ENCODE measurements at places on chromosomes 5 and 9. TPM values are rescaled to one million over a fixed set of nuclear protein-coding genes. Genes with fewer than 3 reads are reported as not detected.
A peak's percentile ranks its signal among the peaks of the same experiment; 100 is the strongest.

The TMOD1 gene
- total RNA-seq: 3.8 TPM

The ANKRA2 gene
- total RNA-seq: 37.9 TPM

The MYMK gene
- not detected for total RNA-seq

The TAS2R1 gene
- not detected for total RNA-seq

The WDR38 gene
- not detected for total RNA-seq

The CDH9 gene
- not detected for total RNA-seq

The WDR36 gene
- total RNA-seq: 42.4 TPM

The SLC36A2 gene
- total RNA-seq: not detected

The GABRA6 gene
- total RNA-seq: not detected

The MLLT3 gene
- 40.0 TPM for total RNA-seq

The SLC25A2 gene
- 0.46 TPM for total RNA-seq

The SH3GL2 gene
- not detected for total RNA-seq

The AGXT2 gene
- not detected for total RNA-seq

The IL4 gene
- 1.2 TPM for total RNA-seq

The PDE8B gene
- total RNA-seq: 0.36 TPM

GRCh38 chr5:96220610-96221390 lies 212.2 kb downstream of the PCSK1 start:
- DNase-seq: peak; percentile 52

GRCh38 chr5:126138281-126138931 lies 284.8 kb upstream of the GRAMD2B start:
- no peak for DNase-seq

DNA sequence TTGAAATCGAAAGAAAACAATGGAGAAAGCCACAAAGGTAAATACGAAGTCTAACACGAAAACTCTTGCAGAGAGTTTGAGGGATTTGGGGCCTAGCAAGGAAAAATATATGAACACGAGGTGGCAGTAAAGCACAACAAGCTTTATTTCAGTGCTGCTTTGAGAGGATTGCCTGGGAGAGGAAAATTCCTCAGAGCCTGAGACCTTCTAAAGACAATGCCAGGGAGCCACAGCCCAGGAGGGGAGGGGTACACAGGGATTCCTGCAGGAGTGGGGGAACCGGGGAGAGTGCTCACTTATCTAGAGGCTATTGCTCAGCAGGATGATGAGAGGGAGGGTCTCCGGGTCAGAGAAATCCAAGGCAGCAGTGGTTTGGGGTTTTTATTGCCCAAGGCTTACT lies 134.9 kb upstream of the ADCY2 start:
- no peak for DNase-seq

DNA sequence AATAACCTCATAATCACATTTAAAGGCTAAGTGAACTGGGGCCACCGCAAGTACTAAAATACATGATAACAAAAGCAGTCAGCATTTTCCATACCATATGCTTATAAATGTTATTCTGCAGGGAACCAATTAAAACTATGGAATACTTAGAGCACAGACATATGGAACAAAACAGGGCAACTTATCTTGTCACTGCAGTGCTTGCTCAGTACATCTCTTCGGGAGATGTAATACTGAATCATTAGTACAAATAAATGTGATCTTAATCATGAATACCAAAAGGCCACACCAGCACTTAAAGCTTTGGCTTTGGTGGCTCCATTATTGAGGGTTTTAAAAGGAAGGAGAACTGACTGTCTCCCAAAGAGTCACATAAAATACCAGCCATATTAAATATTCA lies 32.1 kb downstream of the PRUNE2 start:
- DNase-seq: no peak

DNA sequence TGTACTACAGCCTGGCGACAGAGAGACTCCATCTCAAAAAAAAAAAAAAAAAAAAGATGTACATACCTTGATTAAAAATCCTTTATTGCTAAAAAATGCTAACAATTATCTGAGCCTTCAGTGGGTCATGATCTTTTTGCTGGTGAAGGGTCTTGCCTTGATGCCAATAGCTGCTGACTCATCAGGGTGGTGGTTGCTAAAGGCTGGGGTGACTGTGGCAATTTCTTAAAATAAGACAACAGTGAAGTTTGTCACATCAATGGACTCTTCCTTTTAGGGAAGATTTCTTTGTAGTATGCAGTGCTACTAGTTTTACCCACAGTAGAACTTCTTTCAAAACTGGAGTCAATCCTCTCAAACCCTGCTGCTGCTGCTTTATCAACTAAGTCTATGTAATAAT lies 33.9 kb upstream of the OTULINL start:
- DNase-seq: no peak

DNA sequence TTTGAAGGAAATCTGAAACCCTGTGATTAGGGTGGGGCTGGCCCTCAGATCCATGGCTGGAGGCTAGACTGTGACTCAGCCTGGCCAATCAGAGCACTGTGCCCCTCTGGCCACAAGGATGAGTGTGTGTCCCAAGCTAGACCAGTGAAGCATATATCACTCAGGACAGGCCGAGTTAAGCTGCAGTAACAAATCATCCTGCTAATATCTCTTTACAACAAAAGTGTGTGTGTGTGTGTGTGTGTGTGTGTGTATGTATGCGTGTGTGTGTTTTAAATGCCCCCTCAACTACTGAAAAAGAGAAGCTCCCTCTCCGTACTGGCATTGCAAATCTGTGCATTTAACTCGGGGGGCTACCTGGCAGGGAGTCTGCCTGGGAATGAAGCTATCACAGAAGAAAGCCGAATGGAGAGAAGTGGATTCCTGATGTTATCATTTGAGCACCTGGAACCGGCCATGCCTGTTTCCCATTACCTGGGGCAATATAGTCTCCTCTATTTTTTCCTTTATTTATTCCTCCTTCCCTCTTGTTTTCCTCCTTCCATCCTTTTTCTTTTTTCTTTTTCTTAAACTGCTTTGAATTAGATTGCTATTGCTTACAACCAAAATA lies 25.6 kb downstream of the STC2 start:
- DNase-seq: no peak

DNA sequence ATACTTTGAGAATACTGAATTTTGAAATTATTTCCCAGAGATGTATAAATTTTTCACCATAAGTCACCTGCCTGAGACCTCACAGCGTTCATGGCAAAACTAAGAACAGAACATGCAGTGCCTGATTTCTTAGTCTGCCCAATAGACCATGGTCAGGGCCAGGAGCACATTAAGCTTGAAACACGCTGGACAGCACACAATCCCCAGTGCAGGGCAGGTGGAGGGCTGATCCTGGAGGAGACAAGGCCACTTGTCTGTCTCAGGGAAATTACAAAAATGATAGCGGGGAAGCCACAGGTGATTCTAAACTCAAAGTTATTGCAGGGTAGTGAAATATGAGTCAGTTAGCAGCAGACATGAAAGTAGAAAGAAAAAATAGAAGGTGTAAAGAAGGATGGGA lies 18.6 kb upstream of the ENC1 start:
- DNase-seq: no peak

- DNase-seq: no peak
Observed at GRCh38 chr5:116626272-116626723, 51.7 kb upstream of the SEMA6A start.

GRCh38 chr5:103505581-103506305 lies 56.8 kb downstream of the NUDT12 start:
- no peak for DNase-seq

GRCh38 chr5:107129051-107129450 lies 541.7 kb downstream of the EFNA5 start:
- no peak for DNase-seq

GRCh38 chr9:110255463-110256379 lies 586 bp downstream of the TXN start:
- DNase-seq: peak; percentile 71

DNA sequence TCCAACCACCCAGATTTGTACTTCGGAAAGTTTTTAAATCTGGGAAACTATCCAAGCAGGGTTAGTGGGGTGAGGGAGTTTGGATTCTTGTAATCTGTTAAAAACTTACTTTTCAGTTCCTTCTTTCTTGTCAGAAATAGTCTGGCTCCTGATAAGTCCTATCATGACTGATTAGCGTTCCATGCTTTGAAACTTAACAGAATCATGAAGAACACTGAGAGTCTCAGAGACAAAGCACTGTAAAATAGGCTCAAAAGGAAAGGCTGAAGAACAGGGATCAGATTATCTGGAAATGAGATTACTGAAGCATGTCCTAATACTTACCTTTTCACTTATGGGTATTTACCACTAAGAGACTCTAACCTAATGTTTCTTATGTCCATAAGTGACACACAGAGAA lies 242.5 kb downstream of the ARRDC3 start:
- DNase-seq: no peak

GRCh38 chr9:123048748-123049147 lies 15.3 kb downstream of the GPR21 start:
- no peak for DNase-seq

GRCh38 chr5:74948031-74948546 lies 81.9 kb upstream of the FAM169A start:
- DNase-seq: no peak

DNA sequence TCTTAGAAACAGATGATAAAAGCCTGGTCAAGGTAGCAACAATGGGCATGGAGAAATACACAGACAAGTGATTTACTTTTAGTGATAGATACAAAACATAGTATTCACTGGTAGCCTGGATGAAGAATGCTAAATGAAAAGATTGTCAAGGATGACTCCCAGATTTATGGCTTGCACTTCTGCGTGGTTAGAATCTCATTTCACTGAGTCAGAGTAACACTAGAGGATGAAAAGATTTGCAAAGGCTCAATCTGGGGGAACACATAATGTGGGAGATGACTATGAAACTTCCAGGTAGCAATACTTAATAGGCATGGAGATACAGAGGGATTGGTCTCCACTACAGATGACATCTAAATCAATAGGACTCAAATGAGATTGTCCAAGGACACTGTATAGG lies 38.4 kb downstream of the AGTPBP1 start:
- no peak for DNase-seq

DNA sequence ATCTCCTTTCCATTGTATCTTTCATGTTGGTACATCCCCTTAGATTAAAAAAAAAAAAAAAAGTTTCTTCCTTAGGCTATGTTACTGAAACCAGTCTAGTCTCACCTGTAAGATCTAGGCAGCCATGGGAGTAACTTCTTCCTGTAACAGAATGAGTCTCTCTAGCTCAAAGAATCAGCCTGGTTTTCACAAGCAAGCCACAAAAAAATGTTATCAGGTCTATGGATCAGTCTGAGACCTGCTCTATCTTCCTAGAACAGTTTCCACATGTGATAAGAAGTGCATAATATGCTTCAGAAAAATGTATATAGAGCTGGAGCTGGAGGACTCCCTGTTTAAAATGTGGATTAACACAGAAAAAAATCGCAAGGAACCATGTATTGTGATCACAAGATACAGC lies 53.8 kb downstream of the ARRDC3 start:
- DNase-seq: no peak

DNA sequence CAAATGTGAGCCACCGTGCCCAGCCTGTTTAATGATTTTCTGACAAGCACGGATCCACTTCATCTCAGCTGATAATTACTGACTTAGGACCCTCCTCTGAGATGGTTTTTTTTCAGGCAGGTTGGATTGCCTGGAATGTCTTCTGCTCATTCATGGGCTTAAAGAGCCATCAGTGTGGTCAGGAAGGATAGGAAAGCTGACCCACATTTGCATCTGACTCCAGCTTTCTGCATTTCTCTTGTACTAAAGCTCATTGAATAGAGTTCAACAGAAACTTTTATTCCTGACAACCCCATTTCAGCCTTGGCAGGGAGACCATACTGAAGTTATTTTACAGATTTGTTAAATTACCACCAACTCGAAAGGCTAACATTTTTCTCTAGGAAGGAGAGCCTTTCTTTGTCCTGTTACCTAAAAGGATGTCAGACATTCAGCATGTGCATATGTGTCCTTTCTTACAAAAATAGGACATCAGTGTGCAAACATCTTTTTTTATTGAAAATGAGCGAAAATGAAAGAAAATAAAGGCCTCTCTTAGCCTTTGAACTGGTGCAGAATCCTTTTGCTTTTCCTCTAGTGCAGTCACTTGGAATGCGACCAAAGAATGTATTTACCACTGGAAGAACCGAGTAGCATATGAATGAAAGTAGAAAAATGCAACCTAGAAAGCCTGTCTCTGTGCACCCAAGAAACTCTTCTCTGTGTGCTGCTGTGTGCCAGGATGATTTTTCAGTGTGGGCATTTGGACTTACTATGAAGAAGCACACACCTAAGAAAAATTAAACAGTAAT lies 26.6 kb downstream of the ADCY2 start:
- no peak for DNase-seq

- no peak for DNase-seq
Observed at GRCh38 chr9:87305151-87305550, 192.5 kb upstream of the DAPK1 start.

- DNase-seq: peak; percentile 74
Observed at GRCh38 chr9:37410969-37411785, 11.3 kb upstream of the GRHPR start.

- DNase-seq: no peak
Observed at GRCh38 chr9:114936581-114936980, 6.2 kb upstream of the TNFSF8 start.

GRCh38 chr5:74021126-74021525 lies 395.1 kb downstream of the ARHGEF28 start:
- DNase-seq: no peak

GRCh38 chr5:29896646-29897045 lies 1296.8 kb upstream of the CDH6 start:
- no peak for DNase-seq

GRCh38 chr5:114634967-114635901 lies 273.4 kb downstream of the KCNN2 start:
- no peak for DNase-seq

GRCh38 chr9:87524061-87524460 lies 26.4 kb downstream of the DAPK1 start:
- no peak for DNase-seq

GRCh38 chr5:15639288-15639687 lies 139.3 kb downstream of the FBXL7 start:
- no peak for DNase-seq

DNA sequence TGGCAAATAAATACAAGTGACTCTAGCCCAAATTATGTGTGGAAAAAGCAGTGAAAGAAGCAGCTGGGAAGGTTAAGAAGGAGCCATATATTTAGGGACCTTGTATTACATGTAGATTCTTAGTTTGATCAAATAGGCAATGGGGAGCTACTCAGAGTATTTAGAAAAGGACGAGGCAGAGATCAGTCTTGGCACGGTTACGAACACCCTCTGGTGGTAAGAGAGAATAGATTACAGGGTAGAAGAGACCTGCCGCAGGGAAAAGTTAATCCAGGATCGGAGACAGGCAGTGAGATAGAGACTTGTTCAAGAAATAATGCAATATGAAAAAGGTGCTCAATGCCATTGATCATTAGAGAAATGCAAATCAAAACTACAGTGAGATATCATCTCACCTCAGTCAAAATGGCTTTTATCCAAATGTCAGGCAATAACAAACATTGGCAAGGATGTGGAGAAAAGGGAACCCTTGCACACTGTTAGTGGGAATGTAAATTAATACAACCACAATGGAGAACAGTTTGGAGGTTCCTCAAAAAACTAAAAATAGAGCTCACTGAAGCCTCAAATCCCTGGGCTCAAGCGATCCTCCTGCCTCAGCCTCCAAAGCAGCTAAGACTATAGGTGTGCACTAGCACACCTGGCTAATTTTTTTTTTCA lies 12.0 kb downstream of the INIP start:
- DNase-seq: no peak

DNA sequence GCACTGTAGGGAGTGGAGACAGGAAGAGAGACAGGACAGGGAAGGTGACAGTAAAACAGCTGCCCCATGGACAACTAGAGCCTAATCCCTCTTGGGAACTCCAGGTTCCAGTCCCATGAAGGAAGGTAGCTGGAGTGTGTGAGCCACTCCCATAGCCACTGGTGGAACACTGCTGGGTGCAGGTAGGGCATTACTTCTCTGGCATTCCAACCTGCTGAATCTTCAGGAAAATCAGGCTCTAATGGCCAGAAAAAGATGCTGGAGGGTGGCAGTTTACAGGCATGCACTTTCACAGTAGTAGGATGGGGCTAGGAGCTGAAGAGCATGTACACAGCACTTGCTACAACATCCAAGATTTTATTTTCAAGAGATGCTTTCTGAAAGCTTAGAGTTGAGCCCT lies 259.4 kb downstream of the AUH start:
- no peak for DNase-seq
